ENCODE measurements at places on chromosomes 12 and 14.

GRCh38 chr12:66744956-66745383, 66.1 kb upstream of the GRIP1 start:
- H3K27me3 ChIP-seq, result no peaks in the 10 kb centered on the region
- DNase-seq, result no peak
- no peak overlapping the region for H3K27ac ChIP-seq
- H3K4me3 ChIP-seq, result no peak overlapping the region
- H3K36me3 ChIP-seq, result no peaks in the 10 kb centered on the region

DNA sequence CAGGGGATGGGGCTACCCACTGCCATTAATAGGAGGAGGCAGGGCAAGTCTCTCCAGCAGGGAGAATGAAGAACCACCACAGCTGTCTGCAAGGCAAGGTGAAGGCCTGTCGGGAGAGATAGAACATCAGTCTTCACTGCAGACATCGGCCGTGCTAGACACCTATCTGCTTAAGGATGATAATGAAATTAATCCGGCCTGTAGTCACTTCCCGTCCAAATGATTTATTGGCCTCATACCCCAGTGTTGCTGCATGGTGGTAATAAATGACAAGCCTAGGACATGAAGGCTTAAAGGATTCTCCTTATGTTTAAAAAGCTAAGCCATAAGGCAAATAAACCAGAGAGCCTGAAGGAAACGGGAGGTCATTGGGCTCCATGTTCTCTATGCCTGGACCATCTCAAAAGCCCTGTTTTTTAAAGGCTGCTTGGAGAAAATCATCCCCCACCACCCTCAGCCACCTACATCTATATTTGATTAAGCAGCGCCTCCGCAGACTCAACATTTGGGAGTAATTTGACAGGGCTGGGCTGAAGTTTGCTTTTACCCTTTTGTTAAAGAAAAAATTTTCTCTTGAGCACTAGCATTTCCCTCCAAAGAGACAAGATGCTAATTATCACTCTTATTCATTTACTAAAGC, 137.7 kb downstream of the PLXNC1 start:
- no peak for DNase-seq
- H3K4me1 ChIP-seq, result peaks cover 18% of the 10 kb centered on the region
- no peaks in the 10 kb centered on the region for H3K27me3 ChIP-seq
- no peak overlapping the region for H3K4me3 ChIP-seq
- no peak overlapping the region for H3K27ac ChIP-seq

DNA sequence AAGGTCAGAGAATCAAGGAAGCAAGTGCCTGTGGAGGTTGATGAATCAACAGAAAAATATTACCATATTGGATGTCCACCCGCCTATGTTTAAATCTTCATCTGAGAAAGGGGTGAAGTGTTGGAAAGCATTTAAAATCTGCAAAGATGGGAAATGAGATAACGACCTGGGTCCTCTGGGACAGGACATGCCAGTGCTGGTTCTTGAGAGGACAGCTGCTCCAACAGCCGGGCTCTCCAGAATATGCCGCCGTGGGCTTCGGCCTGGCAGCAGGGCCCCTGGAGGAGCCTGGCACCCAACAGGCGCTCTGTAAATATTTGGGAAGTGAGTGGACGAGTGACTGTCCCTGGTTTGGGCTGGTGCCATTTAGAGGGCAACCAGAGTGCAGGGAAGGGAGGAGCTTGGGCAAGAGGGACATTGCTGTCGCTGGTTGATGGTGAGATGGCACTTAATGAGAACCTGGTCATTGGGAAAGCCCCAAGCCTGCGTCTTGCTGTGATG, 129.9 kb downstream of the KCNA5 start:
- H3K27ac ChIP-seq, result no peak overlapping the region
- no peak overlapping the region for H3K4me3 ChIP-seq
- peaks cover 18% of the 10 kb centered on the region for H3K4me1 ChIP-seq
- no peaks in the 10 kb centered on the region for H3K36me3 ChIP-seq
- no peaks in the 10 kb centered on the region for H3K27me3 ChIP-seq
- no peak for DNase-seq

DNA sequence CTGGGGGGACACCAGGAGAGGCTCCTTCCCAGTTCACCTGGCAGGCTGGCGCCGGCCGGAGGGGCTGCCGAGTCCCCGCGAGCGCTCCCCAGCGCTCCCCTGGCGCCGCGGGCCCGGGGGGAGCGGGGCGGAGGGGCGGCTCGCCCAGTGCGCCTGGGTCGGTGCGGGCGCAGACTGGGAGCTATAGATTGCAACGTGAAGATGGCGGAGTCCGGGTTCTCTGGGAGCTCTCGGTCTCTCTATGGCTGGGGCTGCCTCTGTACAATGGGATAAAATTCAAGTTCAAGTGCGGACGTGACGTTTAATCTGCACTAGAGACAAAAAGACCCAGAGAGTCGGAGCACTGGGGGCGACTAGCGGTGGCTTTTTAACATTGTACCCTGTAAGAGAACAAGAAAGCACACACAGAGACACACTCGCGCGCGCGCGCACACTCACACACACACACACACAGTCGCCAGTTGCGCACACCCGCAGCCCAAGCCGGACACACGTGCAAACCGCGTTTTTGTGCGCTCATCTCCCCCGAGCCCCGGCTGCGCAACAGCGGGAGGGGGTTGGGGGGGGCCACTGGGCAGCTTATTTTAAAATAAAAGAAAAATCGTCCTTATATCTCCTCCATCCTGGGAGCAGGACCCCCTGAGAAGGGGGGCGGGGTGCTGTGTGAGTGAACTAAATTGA, at the start of gene BCL11B:
BCL11B (minus strand) TSS at position 247 of the 681 bp plus-strand sequence. CDS start 979 bp downstream, outside the sequence.
- H3K27ac ChIP-seq, result no peak within 1 kb of the TSS
- no peaks in the 10 kb centered on the region for H3K36me3 ChIP-seq
- peaks cover 52% of the 10 kb centered on the region for H3K4me1 ChIP-seq
- DNase-seq, result peak; percentile 66
- H3K27me3 ChIP-seq, result no peaks in the 10 kb centered on the region
- H3K4me3 ChIP-seq, result peak within 1 kb of the TSS; percentile 19

- DNase-seq, result no peak
- H3K27ac ChIP-seq, result no peak overlapping the region
- H3K4me1 ChIP-seq, result peaks cover 10% of the 10 kb centered on the region
- H3K4me3 ChIP-seq, result no peak overlapping the region
- H3K36me3 ChIP-seq, result no peaks in the 10 kb centered on the region
Measured at GRCh38 chr12:3604748-3605586, 114.0 kb downstream of the PRMT8 start.

- H3K27ac ChIP-seq, result no peak overlapping the region
- no peak overlapping the region for H3K4me3 ChIP-seq
- no peaks in the 10 kb centered on the region for H3K4me1 ChIP-seq
- H3K36me3 ChIP-seq, result peaks cover 14% of the 10 kb centered on the region
Measured at GRCh38 chr12:13079440-13079906, 24.0 kb downstream of the GSG1 start.

- H3K27ac ChIP-seq, result peak overlapping the region; percentile 37
- peaks cover 80% of the 10 kb centered on the region for H3K36me3 ChIP-seq
- H3K4me1 ChIP-seq, result no peaks in the 10 kb centered on the region
- H3K27me3 ChIP-seq, result no peaks in the 10 kb centered on the region
- no peak for DNase-seq
Measured at GRCh38 chr14:103688441-103688840, 26.8 kb downstream of the XRCC3 start.

DNA sequence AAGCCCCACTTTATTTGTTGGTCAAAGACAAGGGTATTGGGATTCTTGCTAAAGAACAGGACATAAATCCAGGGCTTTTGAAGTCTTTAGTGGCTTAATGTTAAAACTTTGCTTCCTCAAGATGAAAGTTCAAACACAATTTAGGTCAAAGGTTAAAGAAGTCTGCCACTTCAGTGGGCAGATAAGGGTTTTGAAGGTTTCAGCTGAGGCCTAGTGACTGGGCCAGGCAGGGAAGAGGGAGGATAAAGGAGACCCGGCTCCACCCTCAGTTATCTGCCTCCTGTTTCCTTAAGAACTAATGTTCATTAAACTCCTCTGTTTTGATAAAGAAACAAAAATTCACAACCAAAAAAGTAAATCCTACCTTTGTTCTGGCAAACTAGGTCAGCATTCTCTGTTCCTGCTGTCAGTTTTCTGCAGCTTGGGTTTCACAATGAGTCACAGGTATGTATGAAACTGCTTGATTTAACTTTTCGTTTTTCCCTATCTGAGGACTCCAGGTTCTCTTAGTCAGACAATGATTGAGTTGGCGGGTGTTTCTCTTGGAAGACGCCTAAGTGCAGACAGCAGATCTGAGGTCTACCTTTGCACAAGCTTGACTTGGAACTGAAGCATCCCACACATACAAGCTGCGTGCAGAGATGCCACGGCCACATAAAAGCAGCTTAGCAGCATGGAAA, 208.3 kb downstream of the EXOC5 start:
- no peaks in the 10 kb centered on the region for H3K36me3 ChIP-seq
- no peak overlapping the region for H3K4me3 ChIP-seq
- no peaks in the 10 kb centered on the region for H3K27me3 ChIP-seq
- H3K4me1 ChIP-seq, result no peaks in the 10 kb centered on the region
- DNase-seq, result no peak
- no peak overlapping the region for H3K27ac ChIP-seq

DNA sequence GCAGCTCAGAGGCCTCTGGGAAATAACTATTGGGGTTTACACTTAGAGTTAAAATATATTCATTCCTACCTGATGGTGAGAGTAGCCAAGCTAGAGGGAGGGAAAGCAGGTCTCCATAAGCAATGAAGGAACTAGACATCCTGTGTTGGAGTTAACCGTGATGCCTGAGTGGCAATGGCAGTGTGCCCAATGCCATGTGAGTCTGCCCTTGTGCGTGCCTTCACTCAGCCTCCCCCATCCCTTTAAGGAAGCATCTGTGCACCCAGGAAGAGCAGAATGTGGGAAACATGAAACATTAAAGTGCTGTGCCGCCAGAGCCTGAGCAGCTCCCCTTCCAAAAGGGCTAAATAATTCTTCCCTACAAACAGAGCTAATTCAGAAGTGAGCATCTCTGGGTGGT, 76.3 kb downstream of the COX16 start:
- DNase-seq, result no peak
- no peaks in the 10 kb centered on the region for H3K36me3 ChIP-seq
- H3K4me3 ChIP-seq, result no peak overlapping the region
- H3K4me1 ChIP-seq, result no peaks in the 10 kb centered on the region
- H3K27ac ChIP-seq, result no peak overlapping the region

GRCh38 chr12:64407342-64408223, 3.4 kb downstream of the XPOT start:
- DNase-seq, result no peak
- H3K4me3 ChIP-seq, result no peak overlapping the region
- H3K36me3 ChIP-seq, result peaks cover 25% of the 10 kb centered on the region
- H3K4me1 ChIP-seq, result peaks cover 7% of the 10 kb centered on the region
- no peaks in the 10 kb centered on the region for H3K27me3 ChIP-seq

GRCh38 chr12:71008616-71009015, 88.1 kb upstream of the PTPRR start:
- H3K27me3 ChIP-seq, result no peaks in the 10 kb centered on the region
- H3K4me1 ChIP-seq, result no peaks in the 10 kb centered on the region
- H3K36me3 ChIP-seq, result no peaks in the 10 kb centered on the region
- DNase-seq, result no peak

- no peaks in the 10 kb centered on the region for H3K27me3 ChIP-seq
- H3K36me3 ChIP-seq, result no peaks in the 10 kb centered on the region
- no peak for DNase-seq
- no peak overlapping the region for H3K4me3 ChIP-seq
- no peak overlapping the region for H3K27ac ChIP-seq
- H3K4me1 ChIP-seq, result no peaks in the 10 kb centered on the region
Measured at GRCh38 chr12:104577581-104577981, 120.8 kb downstream of the CHST11 start.

DNA sequence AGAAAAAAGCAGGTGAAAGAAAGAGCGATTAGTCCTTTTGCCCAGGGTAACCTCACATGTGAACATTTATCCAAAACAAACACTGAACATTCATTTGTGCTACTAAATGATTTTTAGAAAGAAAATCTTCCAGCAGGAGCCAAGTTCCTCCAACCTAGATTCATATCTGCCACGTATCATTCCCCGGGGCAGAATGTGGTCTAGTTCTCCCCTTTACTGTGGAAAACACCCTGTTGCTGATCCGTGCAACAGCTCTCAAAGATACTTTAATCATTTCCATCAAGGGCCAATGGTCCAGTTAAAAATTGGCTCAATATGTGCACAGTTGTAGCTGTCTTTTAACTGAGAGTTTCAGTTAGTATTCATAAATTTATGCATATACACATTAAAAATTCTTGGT, 479.1 kb downstream of the ATP23 start:
- H3K27me3 ChIP-seq, result no peaks in the 10 kb centered on the region
- no peak overlapping the region for H3K4me3 ChIP-seq
- H3K36me3 ChIP-seq, result no peaks in the 10 kb centered on the region
- no peak overlapping the region for H3K27ac ChIP-seq
- peaks cover 17% of the 10 kb centered on the region for H3K4me1 ChIP-seq

DNA sequence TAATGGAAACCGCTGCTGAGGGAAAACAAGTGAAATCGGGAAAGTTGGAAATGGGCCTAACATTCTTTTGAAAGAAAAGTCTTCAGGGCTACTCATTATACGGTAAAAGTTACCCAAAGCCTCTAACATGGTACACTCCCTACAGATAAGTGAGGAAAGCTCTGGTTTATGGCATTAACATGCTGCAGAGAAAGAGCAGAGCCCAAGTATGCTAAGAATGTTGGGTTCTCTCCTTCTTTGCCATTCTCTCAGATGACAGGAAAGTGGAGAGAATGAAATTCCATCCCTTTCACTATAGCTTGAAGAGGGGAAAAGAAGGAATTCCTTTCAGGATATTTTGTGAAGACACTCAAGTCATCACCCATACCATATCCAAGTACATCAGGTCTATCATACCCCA, 348.0 kb downstream of the SEC23A start:
- no peak for DNase-seq
- H3K36me3 ChIP-seq, result no peaks in the 10 kb centered on the region
- no peak overlapping the region for H3K4me3 ChIP-seq
- no peaks in the 10 kb centered on the region for H3K27me3 ChIP-seq
- H3K27ac ChIP-seq, result no peak overlapping the region
- no peaks in the 10 kb centered on the region for H3K4me1 ChIP-seq

DNA sequence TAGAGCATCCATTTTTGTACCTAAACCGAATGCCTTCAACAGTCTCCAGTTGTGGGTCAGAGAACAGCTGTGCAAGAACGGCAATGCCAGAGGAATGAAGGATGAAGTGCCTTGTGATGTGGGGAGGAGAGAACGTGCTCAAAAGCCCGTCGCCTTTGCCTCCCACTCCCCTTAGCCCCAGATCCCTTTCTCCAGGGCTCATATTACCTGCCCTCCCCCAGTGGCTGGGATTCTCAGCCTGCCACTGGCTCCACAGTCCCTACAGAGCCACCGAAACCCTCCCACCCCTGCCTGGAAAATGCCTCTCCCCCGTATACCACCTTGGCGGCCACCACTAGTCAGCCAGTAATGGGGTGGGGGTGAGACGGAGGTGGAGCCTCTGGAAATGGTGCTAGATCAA, 158.5 kb downstream of the ZFP36L1 start:
- peaks cover 25% of the 10 kb centered on the region for H3K4me1 ChIP-seq
- H3K27ac ChIP-seq, result no peak overlapping the region
- no peaks in the 10 kb centered on the region for H3K27me3 ChIP-seq
- no peak for DNase-seq
- no peaks in the 10 kb centered on the region for H3K36me3 ChIP-seq
